ENCODE measurements at places on chromosomes 3 and 15.

DNA sequence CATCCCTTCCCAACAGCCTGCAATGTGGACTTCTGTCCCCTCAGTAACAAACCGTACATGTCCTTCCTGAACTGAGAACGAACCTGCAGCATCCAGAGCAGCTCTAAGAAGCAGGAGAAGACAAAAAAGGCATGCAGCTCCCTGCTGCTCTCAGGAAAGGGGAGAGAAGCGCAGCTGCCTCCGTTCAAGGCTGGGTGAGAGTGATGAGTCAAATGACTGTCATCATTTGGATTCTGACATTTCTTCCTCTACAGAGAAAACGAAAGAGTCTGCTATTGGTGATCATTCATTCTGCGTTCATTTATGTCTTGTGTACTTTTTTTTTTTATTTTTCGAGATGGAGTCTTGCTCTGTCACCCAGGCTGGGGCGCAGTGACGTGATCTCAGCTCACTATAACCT lies 677.8 kb downstream of the FHIT start:
- DNase-seq: no peak

GRCh38 chr3:125042725-125043406 lies 12.9 kb downstream of the HEG1 start:
- peak; percentile 70 for DNase-seq

DNA sequence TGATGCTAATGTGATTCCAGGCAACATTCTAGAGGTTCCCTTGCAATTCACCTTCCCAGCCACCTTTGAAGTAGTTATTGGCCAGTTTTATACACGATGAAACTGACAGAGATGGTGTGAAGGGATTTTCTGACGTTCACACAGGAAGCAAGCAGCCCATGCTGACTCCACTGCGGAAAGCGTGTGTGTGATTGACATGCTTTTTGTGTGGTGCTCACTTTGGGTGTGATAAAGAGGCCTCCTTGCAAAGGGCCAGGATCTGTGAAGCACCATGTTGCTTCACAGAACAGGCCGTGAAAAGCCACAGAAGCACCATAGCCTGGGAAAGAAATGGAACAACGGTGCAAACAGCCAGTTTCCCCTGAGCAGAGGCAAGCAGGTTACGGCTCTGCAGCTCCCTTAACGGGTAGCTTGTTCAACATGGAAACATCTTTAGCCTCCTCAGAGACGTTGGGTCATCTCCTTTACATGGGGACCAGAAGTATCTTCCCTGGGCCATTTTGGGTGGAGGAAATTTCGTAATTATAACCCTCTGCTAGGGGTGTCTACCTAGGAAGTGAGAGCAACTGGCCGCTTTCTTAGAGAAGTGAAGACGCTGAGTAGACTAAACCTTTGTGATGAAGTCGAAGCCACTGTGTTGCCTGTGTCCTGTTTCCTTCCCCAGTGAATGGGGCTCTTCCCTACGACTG lies 108.5 kb downstream of the APBA2 start:
- DNase-seq: no peak

GRCh38 chr3:99534951-99535704 lies 103.3 kb upstream of the COL8A1 start:
- peak; percentile 45 for DNase-seq

DNA sequence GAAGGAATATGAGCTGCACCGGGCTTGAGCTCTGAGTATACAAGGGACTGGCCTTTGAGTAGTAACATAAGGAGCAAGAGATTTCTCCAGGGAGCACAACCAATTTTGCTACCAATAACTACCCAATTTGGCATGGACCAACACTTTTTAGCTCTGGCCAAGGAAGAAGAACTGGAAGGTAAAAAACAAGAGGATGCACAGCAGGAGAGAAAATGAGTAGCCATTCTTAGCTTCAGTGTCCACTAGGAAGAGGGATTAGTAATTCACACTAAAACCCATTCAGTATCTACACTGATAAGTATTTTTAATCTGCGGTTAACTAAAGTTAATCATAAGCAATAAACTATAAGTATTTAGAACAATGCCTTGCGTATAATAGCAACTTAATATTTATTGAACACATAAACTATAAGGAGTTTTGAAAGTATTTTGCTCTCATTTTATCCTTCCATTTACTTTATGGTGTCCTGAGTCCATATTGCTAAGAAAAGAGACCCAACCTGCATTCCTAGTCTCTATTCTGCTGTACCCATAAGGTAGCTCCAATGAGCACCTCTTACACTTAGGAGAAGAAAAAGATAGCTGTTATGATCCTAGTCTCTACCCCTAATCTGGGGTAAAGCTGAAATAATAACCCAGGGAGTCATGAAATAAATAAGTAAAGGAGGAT lies 268.9 kb downstream of the IGSF11 start:
- DNase-seq: no peak

DNA sequence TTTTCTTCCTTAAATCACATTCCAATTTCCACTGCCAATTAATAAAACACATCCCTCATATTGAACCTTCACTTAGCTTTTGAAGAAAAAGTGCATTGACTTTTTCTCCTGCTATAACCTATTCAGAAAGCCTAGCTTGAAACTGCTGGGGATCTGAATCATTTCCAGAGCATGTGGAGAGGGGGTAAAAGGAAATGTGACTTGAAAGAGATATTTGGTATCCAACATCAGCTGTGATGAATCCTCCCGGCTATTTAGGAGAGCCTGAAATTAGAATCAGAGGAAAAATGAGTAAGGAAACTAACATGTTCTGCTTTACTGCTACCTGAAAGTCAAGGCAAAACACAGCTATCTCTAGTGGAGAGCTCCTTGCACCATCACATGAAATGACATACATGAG lies 2.6 kb upstream of the GNB5 start:
- no peak for DNase-seq

DNA sequence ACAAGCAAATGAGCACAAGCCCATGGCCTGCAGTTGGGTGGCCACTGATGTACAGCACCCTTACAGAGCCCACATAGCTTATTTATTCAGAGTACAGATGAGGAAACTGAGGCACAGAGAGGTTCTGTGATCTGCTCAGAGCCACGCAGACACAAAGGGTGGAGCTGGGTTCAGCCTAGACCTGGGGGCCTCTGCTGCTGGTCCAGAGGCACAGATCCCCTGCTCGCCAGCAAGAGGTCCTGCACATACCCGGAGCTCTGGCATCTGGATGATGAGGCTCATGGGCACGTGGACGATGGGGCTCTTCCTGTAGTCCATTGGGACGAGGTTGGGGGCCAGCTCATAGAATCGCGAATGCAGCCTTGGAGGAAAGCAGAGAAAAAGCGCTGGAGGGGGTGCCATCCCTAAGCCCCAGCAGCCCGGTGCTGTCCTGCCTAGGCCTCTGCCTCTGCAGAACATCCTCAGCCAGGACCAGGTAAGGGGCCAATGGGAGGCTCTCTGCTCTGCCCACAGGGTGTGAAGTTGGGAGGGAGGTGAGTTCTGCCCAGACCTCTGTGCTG lies 18.6 kb downstream of the SH2D7 start:
- no peak for DNase-seq

DNA sequence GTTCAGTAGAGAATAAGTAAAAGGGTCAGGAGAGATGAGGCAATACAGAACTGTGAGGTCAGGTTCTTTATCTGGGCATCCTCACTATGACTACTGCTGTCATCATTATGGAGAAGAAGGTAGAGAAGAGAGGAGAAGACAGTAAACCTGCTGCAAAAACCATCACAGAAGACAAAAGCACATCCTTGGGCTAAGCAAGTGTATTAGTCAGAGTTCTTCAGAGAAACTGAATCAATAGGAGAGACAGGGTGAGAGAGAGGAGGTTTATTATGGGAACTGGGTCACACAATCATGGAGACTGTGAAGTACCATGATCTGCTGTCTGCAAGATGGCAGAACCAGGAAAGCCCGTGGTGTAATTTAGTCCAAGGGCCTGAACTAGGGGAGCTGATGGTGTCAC lies 9.5 kb upstream of the ABHD17C start:
- DNase-seq: no peak

DNA sequence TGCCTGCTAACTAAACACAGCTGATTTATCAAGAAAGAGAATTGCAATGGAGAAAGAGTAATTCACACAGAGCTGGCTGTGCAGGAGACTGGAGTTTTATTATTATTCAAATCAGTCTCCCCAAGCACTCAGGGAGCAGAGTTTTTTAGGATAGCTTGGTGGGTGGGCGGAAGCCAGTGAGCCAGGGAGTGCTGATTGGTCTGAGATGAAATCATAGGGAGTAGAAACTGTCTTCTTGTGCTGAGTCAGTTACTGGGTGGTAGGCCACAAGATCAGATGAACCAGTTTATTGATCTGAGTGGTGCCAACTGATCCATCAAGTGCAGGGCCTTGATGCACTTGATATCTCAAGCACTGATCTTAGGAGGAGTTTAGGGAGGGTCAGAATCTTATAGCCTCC lies 891.9 kb upstream of the CADM2 start:
- DNase-seq: no peak

DNA sequence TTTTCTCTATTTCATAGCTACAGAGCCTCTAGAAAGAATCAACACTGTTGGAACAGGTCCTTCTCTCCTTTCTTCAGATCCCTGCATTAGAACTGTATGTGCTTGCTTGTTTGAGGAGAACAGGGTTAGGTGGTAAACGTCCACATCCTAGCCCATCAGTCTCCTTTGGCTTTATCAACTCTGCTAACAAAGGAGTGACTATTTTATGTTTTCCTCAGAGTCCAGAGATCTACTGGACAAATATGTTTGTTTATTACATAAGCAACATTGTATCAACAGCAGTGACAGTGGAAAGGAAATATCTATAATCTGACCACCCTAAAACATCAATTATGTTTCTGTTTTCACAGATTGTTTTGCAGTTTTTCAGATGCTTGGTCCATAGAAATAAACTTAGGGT lies 39.6 kb downstream of the CMSS1 start:
- DNase-seq: no peak

- DNase-seq: no peak
These were observed 8.5 kb downstream of the BHLHE40 start for GRCh38 chr3:4987538-4988296.

DNA sequence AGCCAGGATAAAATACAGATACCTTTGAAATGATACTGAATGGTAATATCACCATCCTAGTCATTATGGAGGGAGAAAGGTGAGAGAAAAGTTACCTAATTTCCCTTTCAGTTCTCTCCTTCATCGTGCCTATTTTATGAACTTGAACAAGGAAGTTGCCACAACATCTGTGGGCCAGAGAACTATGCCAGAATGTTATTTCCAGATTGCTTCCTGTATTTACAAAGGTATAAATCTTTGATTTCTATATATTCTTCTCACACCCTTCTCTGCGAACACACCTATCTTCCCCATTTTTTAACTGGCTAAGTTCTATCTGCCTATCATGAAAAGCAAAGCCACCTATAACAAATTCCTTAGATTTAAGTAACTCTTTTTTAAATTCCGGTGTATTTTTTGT lies 163.6 kb upstream of the GRM7 start:
- DNase-seq: no peak

DNA sequence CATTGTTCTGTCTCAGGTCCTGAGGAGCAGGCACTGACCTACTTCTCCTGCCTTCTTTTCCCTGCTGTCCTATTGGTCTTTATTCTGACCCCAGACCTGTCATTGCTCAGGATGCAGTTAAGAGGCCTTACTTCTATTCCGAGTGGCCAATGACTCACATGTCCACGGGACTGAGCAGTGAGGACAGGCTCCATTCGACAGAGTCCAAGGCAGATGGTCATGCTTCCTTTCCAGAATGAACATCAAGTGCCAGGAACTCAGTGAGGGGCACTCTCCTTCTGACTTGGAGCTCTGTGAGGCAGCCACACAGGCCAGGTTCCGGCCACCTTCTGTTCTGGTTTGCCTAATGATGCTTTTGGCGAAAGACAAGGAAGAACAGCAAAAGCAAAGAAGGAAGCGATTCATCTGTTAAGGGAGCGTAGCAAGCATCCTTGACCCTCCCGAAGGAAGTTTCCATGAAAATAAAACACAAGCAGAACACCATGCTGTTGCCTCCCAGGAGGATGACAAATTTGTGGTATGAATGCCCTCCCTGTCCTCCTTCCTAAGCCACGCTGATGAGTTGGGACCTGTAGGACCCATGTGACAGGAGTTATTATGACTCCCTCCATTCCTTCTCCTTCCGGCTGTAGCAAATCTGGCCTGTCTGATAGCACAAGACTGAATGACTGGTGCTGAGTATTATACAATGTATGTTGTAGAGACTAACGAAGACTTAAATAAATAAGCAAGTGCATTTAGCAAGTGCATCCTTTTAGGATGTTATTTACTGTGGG lies 14.4 kb upstream of the TPRG1 start:
- no peak for DNase-seq

- no peak for DNase-seq
These were observed 10.6 kb upstream of the ANKDD1A start for GRCh38 chr15:64901141-64901540.

DNA sequence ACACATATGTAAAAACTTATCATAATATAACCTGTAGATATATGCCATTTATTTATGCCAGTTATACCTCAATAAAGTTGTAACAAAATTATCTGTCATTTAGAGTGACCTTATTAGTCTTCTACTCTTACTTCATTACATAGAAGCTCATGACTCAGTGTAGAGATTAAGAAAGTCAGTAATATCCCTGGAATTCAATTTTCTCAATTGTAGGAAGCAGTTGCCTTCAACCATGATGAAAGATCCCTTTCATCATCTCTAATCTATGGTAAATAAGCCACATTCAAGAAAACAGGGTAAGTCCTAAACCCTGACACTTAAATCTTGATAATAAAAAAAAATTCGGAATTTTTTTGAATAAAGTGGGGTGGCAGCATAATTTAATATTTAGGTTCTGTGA lies 216.5 kb upstream of the PEX5L start:
- DNase-seq: no peak

GRCh38 chr3:185658943-185659342 lies 72.8 kb downstream of the SENP2 start:
- DNase-seq: no peak

DNA sequence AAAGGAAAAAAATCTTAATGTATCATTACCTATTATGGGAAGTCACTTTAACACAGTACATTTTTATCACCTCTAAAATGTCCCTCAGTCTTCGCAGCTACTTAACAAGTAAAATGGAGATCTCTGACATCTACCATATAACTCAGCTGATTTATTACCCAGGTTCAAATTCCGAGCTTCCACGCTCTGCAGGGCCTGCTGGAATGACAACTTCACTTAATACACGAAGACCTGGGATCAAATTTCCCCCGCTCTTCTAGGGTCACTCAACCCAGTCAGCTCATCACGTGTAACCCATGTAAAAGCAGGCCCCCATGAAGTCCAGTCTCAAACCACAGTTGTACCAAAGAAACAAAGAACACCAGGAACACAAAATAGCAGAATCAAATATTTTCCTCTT lies 44.2 kb upstream of the ACP3 start:
- no peak for DNase-seq

DNA sequence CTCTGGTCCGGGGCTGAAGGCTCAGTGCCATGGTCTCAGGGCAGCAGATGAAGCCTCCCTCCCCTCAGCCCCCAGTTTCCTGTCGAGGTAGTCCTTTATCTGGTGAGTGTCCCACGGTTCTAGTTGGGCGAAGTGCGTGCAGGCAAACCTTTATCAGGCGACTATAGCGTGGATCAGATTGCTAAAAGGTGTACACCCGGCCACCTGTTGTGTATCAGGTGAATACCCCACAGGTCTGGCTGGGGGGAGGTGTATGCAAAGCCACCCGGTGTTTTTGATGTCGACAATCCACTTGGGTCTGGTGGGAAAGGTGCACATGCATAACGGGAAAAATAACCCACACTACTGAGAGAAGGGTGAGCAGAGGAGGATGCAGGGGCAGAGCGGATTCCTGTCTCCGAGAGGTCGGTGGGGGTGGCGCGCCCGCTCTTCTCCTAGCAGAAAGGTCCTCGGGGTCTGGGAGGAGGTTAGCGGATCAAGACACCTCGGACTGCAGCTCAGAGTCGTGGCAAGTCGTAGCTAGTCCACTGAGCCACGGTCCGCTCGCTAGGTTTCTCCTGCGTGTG lies 507 bp downstream of the SLC12A6 start:
- no peak for DNase-seq

All from astrocyte of the hippocampus (primary cell).